Activated CD4-positive, alpha-beta T cell treated with anti-CD3 and anti-CD28 coated beads, Interleukin-2, amount 10 ng/mL, durations not matched to agents 7 days and 5 days (primary cell): ENCODE measurements at places on chromosomes 11 and 22. TPM values are rescaled to one million over a fixed set of nuclear protein-coding genes. Genes with fewer than 3 reads are reported as not detected.

DNA sequence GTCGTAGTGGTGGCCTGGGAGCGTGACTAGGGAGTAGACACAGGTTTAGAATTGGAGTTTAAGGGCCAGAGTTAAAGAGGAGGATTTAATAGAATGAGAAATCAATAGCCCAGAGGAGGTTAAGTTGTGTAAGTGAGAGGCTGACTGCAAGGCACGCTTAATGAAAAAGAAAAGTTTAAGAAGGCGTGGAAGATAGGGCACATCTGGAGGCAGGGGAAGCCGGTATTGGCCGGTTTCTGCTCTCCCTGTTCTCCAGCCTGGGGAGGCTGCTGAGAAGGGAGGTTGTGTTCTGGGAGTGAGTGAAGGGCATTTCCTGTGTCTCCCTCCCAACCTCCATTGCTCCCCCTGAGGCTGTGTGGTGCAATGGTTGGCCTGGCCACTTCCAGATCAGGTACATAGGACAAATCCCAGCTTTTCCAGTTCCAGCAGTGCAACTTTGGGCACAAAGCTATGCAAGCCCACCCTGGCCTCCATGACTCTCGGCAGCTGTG lies 6.3 kb downstream of the GRIK4 start:
- no peak for DNase-seq

DNA sequence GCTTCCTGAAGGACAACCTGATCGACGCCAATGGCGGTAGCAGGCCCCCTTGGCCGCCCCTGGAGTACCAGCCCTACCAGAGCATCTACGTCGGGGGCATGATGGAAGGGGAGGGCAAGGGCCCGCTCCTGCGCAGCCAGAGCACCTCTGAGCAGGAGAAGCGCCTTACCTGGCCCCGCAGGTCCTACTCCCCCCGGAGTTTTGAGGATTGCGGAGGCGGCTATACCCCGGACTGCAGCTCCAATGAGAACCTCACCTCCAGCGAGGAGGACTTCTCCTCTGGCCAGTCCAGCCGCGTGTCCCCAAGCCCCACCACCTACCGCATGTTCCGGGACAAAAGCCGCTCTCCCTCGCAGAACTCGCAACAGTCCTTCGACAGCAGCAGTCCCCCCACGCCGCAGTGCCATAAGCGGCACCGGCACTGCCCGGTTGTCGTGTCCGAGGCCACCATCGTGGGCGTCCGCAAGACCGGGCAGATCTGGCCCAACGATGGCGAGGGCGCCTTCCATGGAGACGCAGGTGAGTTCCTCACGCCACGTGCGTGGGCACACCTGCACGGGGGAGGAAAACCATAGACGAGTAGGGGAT lies 1.5 kb downstream of the BCR start:
- no peak for DNase-seq

GRCh38 chr22:41222846-41223507 lies 17.8 kb downstream of the CHADL start:
- DNase-seq = no peak

DNA sequence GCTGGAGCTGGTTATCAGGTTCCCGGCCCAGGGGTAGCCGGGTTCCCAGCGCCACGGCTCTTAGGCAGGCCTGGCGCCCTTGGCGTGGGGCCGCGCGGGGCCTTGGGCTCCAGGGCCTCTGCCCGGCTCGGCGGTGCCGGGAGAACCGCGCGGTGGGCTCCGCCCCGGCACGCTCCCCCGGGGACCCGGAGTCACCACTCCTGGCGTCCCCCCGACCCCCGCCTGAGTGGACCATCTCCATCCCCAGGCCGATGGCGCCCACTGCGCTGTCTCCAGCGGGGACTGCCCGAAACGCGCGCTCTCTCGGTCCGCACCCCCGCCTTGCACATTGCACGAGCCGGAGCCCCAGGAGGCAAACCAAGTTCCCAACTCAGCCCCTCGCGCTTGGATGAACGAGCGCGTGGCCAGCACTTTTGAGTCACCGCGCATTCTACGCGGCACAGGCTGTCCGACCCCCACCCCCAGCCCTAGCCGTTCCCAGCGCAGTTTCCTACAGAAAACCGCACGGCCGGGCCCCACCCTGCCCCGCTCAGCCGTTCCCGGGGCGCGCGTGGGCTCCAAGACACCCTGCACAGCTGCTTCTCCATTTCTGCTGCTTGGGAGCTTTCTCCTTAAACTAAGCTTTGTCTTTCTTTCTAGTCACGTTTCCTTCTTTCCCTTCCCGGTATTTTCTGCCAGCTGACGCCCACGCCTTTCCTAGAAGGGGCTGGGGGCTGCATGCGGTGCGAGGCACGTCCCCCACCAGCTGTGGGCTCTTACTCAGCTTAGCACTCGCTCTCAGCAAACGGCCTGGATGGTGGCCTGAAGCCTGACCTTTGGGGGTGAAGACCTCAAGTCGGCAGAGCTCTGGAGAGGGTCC lies 650 bp upstream of the CHID1 start:
- DNase-seq = peak; percentile 33

DNA sequence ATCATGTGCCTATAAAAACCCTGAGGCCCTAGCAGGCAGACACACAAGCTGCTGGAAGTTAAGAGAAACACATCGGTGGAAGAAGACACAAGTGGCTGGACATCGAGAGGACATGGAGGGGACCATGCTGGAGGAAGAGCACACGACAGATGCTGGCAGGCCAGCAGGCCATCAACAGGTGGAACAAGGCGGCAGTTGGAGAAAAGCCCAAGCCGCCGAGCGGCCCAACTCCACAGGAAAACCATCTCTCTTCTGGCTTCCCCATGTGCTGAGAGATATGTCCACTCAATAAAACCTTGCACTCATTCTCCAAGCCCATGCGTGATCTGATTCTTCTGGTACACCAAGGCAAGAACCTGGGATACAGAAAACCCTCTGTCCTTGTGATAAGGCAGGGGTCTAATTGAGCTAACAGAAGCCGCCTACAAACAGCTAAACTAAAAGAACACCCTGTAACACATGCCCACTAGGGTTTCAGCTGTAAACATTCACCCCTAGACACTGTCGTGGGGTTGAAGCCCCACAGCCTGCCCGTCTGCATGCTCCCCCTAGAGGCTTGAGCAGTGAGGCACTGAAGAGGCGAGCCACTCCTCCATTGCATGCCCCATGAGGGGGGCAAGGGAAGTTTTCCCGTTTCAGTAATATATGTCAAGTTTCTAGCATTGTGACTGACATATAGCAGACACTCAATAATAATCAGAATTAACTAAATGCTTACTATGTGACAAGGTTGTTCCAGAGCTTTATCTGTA lies 39.0 kb upstream of the MMP20 start:
- peak; percentile 18 for DNase-seq

GRCh38 chr11:23284631-23285030 lies 424.4 kb upstream of the CCDC179 start:
- DNase-seq = no peak

DNA sequence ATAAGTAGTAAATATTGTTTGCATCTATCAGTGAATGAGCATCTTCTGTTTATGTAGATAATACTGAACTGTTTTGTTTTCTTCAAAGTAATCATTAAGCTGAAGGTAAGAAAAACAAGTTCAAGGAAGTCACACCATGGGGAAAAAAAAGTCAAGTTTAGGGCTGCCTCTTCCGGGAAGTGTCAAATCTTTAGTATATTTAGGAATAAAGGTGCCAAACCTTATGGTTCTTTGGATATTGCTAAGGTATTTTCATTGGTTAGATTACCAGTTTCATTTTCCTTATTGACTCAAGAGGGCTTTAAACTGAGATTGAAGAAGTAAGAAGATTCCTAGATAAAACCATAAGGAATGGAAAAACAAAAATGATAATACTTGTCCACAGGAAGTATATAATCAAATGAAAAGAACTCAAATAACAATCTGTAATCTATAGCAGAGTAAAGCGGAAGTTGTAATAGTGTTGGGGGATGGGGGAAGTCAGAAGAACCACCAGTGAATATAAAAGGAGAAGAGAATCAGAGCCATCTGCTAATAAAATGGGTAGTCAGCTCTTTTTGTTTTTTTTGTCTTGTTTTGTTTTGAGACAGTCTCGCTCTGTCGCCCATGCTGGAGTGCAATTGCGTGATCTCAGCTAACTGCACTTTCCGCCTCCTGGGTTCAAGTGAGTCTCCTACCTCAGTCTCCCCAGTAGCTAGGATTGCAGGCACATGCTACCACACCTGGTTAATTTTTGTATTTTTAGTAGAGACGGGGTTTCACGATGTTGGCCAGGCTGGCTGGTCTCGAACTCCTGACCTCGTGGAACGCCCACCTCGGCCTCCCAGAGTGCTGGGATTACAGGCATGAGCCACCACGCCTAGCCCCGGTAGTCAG lies 2.3 kb downstream of the ATM start:
- peak; percentile 60 for DNase-seq

The SAA2 gene
- 0.27 TPM for total RNA-seq

The ART1 gene
- total RNA-seq = not detected

The NXPE4 gene
- total RNA-seq = not detected

The GNAZ gene
- total RNA-seq = 0.37 TPM

The SCYL1 gene
- total RNA-seq = 59.1 TPM

The MYBPC3 gene
- total RNA-seq = not detected

The PKDREJ gene
- not detected for total RNA-seq

The ZDHHC24 gene
- total RNA-seq = 16.9 TPM

The DDT gene
- total RNA-seq = 129 TPM
